Central memory CD4-positive, alpha-beta T cell (primary cell): ENCODE measurements at places on chromosomes 6 and 20.
A peak's percentile ranks its signal among the peaks of the same experiment; 100 is the strongest.

- no peak for DNase-seq
These were observed 119.9 kb upstream of the CEP85L start for GRCh38 chr6:118771253-118771652.

DNA sequence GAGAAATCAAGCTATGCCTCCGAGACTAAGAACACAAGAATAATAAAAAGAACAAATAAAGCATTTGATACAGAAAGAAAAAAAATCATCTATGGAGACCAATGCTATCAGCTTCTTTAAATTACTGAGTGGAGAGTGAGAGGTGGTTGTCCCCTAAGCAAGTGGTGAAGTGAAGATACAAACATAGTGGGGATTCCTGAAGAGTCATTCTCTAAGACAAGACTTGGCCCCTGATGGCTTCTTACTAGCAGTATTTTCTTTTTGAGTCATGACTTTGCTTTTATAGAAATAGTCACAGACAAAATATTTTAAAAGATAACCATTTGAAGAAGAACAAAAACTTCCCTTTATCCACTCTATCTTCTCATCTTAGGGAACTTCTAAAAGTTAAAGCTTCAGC lies 261.4 kb upstream of the PRDM1 start:
- DNase-seq: no peak

DNA sequence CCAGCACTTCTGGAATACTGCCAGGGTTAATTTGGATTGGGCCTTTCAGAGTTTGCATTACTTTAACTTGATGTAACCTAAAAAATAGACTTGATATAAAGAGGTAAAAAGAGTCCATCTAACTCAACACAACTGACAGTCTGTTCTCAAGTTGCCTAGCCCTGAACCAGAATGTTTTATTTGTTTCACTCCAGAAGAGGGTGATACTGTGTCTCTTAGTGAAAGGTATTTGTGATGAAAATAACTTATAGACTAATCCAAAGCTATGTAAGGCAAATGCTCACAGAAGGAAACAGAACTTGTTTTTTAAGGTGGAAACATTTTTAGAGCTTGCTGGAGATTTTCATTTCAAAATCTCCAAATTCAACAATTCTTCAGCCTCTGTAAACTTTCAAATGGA lies 469.1 kb upstream of the RUNX2 start:
- DNase-seq: no peak

DNA sequence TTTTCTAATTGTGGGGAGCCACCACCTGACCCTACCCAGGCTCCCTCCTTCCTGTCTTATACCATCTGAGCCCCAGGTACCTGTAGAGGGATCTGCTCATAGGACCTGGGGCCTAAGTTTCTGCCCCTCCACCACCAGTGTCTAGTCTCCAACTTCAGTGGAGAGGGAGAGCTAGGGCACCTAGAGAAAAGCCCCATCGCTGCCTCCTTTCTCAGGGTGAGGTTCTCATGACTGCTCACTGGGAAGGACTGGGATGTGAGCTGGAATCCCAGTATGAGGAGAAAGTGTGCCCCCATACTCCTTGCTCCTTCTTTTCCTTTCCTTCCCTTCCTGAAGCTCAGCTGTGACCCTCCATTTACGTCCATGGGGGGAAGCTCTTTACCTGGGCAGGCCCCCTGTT lies 231.6 kb downstream of the LRFN2 start:
- no peak for DNase-seq

GRCh38 chr6:41713650-41714291 lies 21.6 kb downstream of the TFEB start:
- DNase-seq: no peak

- DNase-seq: no peak
These were observed 121.7 kb downstream of the NKAIN2 start for GRCh38 chr6:123925350-123925749.

DNA sequence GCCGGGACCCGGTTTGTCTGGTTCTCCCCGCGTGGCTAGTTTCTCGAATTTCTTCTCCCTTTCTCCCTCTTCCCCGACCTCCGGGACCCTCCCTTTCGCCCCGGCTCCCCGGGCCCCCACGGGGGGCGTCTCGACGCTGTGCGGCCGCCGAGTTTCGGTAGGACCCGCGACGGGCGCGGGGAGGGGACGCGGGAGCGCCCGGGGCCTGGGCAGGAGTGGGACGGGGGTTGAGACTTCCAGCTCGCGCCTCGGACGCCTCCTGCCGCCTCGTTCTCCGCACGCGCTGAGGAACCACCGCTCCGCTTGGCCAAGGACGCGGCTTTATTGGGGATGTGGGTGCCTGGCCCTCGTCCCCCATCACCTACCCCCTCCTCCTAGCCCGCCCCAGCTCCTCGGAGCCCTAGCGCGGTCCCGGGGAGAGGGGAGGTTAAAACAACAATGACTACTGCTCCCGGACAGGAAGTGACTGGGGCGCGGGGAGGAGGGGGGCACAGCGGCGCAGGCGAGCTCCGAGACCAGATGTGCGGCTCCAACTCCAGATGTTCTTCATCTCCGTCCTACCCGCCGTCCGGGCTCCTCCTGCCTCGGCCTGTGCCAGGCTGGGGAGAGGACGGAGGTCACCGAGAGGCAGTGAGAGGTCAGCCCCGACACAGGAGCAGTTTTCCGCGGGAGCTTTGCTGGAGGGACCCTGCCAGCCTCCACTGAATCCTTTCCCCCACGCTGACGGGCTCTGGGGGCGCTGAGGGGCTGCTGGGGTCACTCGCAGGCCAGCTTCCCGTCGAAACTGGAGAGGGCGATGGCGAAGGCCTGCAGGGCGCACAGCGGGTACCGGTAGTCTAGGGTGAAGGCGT lies 917 bp upstream of the TEAD3 start:
- DNase-seq: peak; percentile 19

- no peak for DNase-seq
These were observed 56.8 kb downstream of the TFAP2C start for GRCh38 chr20:56685879-56686278.

DNA sequence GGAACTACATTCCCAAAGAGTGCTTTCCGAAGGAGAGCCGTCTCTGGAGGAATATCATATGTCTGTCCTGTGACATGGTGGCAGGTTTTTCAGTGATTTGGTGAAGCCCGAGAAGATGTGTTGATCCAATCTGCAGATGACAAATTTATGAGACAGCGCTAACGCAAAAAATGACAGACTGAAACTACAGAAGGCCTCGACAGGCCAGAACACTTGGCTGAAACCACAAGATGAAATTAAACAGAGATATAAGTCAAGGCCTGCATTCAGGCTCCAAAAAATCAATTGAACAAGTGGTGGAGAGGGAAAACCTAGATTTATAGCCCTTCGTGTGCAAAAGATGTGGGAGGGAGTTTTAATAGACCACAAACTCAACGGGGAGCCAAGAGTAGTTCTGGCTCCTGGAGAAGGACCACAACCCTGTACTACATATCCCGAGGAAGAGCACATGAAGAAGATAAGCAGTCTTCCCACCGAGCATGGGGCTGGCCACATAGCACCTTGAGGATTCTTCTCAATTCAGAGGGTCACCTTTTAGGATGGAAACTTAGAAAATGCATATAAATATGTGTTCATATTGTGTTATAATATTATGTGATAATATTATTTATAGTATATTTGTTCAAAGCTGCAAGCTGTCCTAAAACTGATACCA lies 231.3 kb upstream of the PDE10A start:
- no peak for DNase-seq

DNA sequence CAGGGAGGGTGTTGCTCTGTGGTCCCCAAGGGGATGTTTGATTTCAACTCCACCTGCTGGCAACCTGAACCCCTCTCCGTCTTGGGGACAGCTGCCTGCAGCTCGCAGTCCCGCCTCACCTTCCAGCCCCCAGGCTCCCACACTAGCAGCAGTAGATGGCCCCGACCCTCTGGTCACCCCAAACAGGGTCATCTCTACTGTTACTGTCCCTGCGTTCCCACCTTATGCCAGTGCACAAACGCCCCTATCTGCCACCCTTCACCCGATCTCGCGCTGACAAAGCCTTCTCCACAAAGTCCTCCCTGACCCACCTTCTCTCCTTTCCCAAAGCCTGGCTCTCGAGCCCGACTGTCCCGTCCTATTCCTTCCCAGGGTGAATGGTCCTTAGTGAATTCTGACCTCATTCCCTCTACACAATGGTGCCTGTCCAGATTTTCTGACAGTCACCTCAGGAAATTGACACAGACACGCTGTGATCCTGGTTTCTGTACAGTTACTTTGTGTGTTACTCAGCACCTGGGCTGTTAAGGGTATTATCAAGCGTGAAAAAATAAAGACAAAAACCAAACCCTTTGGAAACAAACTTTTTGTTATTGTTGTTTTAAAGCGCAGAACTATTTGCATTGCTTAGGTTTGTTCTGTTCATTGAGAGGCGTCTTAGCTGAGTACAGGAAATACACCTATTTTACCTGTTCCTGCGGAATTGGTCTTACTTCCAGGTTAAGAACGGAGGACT lies 728 bp downstream of the FUT9 start:
- no peak for DNase-seq

DNA sequence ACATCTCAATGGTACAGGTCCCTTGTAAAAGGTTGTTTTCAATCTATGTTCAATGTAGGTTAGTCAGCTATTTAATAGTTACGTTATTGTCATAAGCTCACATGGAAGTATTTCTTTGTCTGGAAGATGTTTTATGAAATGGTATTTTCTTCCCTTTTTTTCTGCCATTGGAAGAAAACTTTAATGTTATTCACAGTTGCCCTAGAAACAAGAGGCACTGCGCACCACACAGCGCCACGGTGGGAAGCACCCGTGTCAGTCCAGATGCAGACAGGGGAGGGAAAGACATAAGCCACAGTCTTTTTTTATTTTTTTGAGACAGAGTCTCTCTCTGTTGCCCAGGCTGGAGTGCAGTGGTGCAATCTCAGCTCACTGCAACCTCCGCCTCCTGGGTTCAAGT lies 82.1 kb downstream of the GCNT2 start:
- DNase-seq: no peak

DNA sequence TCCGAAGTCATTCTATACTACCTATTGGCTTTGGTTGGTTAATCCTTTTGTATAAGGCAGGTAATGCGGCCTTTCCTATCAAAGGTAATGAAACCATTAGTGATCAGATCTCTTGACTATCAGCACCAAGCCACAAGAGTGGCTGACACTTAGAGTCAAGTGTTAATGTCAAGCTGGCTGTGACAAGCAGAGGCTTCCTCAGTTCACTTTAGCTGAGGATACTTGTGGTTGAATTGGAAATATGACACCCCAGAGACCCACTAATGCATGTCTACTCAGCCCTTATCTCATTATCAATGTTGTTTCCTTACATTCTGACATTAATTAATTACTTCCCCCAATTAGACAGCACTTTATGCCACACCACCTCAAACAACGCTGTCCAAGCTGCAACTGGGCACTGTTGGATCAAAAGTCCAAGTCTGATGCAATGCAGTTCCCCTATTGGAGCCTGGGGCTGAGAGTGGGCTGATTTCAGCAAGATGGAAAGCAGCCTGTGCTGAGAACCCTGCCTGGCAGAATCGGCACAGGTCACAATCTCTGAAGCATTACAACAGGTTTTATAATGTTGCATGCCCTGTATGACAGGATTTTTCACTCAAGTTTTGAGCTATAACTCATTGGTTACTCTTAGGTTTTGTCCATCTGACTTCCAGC lies 273.5 kb downstream of the COL12A1 start:
- DNase-seq: no peak

- DNase-seq: no peak
These were observed 9.9 kb upstream of the HIVEP2 start for GRCh38 chr6:142954844-142955243.

DNA sequence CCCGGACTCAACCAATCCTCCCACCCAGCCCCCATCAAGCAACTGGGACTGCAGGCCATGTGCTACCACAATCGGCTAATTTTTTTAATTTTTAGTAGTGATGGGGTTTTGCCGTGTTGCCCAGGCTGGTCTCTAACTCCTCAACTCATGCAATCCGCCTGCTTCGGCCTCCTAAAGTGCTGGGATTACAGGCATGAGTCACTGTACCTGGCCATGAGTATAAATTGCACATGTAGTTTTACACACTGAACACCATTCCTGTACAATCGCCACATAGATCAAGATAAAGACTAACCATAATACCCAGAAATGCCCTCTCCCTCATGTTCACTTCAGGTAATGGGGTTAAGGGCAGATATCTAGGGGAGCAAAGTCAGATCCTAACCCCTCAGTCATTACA lies 26.4 kb downstream of the TRPC4AP start:
- no peak for DNase-seq
